ENCODE measurements at places on chromosomes 16 and 17.
A peak's percentile ranks its signal among the peaks of the same experiment; 100 is the strongest.

- DNase-seq = no peak
These were observed 1.7 kb downstream of the ARHGAP27 start for GRCh38 chr17:45430738-45431530.

DNA sequence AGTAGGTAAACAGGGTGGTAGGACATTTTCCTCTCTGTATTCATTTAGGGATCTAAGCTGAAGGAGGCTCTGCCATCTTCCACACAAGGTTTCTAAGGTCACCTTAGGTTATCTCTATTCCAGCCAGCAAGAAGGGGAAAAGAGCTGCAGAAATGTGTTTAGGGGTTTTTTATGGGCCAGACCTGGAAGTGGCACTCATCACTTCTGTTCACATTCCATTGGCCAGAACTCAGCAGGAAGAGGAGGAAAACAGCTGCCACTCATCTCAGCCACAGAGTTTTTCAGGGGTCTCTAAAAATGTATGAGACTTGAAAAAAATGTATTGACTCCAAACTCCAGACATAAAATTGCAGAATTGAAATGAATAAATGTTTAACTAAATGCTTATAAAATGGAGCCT, 65.8 kb downstream of the FTO start:
- no peak for DNase-seq

- DNase-seq = no peak
These were observed 28.7 kb upstream of the GAS7 start for GRCh38 chr17:10226930-10227695.

- no peak for DNase-seq
These were observed 81.5 kb upstream of the TRAP1 start for GRCh38 chr16:3798838-3799237.

DNA sequence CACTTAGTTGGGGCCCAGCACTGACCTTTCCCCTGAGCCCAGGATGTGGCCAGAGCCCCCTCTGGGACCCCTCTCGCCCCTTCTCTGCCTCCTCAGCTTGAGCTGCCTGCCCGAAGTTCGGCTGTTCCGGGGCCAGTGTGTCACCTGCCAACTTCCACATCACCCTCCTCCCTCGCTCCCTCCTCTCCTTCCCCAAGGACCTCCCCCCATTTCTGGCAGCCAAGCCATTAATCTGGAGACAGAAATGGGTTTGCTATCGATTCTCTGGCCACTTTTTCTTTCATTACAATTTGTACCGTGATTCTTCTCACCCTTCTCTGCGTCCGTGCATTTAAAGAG, 8.8 kb upstream of the ADAM11 start:
- no peak for DNase-seq

GRCh38 chr17:79252886-79253285, 178.3 kb downstream of the ENGASE start:
- DNase-seq = no peak

DNA sequence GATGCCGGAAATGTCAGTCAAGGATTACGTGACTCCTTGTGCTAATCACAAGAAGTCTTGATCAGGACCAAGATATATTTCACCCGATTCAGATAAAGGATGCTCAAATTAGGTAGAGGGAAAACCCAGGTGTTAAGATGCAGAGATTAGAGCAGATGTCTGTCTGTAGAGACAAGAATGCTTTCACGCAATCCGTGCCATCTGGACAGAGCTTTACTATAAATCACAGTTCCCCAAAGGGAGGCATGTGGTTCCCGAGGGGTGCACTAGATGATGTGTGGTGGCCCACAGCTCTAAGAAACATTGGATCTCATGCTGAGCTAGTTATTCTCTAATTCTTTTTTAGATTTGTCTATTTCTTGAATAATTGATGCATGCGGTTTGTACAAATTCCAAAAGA, 9.8 kb upstream of the MAP3K14 start:
- DNase-seq = no peak

DNA sequence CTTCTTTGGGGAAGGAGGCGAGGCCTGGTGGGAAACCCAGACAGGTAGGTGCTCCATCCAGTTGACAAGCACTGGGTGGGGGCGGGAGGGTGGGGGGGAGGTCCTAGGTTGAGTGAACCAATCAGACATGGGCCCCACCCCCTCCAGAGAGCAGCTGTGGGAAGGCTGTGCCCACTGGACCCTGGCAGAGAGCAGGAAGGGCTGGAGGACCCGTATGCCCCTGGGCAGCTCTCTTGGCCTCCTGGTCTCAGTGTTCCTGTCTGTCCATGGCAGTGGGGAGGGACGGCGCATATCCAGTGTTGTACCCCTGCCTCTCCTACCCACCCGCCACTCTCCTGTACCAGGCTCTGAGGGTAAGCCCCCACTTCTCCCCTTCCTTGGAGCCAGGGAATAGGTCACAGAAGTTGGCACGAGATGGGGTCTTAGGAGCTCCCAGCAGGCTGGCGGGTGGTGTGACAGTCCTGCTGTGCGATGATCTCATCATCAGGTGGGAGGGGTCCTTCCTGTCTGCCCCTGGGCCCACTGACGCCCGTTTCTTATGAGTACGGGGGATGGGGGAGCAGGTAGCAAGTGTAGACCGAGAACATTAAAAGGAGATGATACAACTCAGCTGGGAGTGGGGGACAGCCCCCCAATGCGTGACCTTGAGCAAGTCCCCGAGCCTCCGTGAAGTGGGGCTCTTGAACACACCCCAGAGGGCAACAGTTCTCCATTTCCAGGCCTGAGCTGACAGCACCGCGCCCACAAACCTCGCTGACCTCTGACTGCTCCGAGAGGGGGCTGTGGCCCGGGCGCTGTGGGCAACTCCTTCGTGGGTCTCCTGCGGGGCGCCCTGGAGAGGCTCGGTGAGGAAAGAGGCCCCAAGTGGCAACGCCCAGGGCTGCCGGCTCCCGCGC, 1.2 kb upstream of the ZFPM1 start:
- no peak for DNase-seq

DNA sequence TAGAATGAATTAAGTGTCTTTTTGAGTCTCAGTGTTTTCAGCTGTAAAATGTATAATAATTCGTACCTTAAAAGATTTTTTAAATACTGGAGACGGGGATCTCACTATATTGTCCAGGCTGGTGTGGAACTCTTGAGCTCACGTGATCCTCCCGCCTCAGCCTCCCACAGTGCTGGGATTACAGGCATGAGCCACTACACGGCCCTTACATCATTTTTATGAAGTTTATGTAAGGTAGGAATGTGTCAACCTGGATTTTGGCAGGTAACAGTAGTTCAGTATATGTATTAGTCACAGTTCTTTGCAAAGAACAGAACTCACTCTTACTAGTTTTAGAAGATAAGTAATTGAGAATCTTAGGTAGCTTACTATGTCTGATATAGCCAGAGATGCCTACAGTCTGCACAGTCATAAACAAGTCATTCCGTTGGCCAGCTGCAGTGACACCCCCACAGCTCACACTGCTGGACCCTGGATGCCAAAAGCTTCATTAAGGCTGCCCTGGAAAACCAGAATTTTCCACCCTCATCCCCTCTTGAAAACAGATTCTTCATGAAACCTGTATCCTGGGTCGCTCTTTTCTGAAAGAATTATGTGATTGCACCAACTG, 583 bp upstream of the COX6A2 start:
- DNase-seq = no peak

GRCh38 chr17:70848785-70849184, 679.5 kb downstream of the KCNJ2 start:
- no peak for DNase-seq

GRCh38 chr16:82138478-82139285, 31.3 kb downstream of the MPHOSPH6 start:
- no peak for DNase-seq

- DNase-seq = peak; percentile 33
These were observed 13.2 kb upstream of the TMEM100 start for GRCh38 chr17:55735731-55736405.

- DNase-seq = no peak
These were observed 1.0 kb upstream of the ENDOV start for GRCh38 chr17:80413771-80414507.
